ENCODE measurements at places on chromosomes 2 and 18.

GRCh38 chr18:51430538-51430937 is 233.1 kb upstream of the MEX3C start:
- no peak for DNase-seq

DNA sequence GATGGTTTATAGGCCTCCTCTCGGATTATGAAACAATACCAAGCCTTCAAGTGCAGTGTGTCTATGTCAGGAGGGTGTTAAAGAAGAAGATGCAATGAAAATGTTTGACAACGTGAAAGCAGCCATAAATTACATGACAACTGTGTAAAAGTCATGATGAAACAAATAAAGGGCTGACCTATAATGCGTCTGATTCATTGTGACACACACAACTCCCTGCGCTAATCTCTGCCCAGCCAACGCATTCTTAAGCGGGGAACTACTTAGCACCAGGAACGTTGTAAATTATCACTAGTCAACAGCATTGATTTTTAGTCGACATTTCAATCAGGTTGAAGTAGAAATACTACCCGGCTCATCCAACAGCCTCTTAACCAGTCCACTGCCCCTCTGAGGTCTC is 26.8 kb downstream of the BCL11A start:
- DNase-seq = no peak

DNA sequence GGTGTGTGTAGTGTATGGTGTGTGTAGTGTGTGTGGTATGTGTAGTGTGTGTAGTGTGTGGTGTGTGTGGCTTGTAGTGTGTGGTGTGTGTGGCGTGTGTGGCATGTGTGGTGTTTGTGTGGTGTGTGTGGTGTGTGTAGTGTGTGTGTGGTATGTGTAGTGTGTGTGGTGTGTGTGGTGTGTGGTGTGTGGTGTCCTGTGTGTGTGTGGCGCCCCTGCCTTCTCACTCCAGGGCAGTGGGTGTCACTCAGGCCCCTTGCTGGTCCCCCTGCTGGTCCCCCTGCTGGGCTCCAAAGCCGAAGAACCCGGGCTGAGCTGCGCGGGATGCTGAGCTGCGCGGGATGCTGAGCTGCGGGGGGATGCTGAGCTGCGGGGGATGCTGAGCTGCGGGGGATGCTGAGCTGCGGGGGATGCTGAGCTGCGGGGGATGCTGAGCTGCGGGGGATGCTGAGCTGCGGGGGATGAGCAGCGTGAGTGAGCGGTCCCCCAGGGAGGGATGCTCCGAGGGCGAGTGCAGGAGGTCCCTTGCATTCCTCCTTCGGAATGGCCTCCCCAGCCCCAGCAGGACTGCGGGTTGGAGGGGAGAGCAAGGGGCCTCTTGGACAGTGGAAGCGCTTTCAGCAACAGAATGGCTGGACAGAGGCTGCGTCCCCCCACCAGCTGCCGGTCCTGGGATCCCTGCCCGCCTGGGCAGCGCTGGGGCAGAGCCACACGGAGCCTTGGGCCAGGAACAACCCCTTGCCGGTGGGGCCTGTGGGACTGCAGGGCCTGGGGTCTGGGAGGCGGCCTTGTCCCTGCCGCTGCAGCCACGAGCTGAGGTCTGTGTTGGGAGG is 3.4 kb upstream of the RTP5 start:
- no peak for DNase-seq

DNA sequence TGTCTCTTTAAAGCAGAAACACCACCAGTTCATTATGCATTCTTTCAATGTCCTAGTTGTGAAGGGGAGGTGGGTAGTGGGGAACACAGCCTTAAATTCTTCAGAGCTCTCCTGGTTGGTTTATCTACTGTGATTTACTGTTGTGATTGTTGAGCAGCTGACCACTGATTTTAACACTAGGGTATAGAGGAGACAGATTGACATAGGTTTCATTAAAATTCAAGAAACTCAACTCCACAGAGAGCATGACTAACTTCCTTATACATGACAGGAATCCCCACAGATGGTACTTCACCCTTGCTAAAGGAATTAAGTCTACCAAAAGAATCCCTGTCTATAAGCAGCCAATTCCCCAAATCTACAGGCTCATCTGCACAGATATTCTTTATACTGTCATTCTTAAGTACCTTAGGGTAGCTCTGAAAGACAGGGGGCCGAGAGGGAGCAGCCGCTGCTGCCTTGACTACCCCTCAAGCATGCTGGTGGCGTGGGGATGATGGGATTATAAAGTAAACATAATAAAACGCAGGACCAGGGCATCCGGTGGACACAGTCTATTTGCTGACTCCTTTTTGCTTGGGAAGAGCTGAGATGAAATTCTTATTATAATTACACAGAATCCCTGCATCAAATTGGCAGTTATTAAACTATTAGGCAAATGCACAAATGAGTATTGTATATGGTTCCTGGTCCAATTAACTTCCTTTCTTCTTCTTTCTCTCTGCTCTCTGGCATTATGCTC is 1377.6 kb upstream of the PIK3C3 start:
- no peak for DNase-seq

DNA sequence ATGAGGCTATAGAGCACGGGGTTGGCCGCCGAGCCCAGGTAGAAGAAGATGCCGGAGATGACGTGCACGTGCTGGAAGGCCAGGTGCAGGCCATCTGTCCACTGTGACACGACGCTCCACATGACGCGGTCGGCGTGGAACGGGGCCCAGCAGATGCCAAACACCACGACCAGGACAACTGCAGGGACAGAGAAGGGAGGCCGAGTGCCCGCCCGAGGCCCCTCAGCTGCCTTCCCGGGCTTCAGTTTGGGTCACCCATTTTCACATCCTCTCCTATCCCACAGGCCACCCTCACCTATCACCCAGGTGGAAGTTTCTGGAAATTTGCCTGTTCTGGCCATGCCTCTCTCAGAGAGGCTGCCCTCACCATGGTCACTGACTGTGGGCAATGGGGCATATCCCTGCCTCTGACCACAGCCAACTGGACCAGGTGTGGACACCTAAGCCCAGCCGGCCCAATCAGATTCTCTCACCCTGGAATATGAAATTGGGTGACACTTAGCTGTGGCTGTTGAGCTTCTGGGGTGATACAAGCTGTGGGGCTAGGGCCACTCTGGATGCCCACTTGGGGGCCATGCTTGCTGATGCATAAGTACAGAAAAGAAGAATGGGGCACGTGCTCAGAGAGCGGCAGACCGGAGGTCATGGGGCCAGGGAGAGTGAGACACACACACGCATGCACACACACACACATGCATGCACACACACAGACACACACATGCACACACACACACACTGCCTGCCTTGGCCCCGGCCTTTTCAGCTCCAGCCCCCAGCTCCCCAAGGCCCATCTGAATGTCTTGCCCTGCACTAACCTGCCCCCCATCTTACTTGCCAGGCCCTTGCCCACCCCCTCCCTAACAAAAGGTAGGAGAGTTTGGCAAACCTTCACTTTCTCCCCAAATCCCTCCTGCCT is 4.7 kb downstream of the NMUR1 start:
- DNase-seq = no peak

All from activated CD4-positive, alpha-beta T cell treated with anti-CD3 and anti-CD28 coated beads for 24 hours (primary cell).